ENCODE measurements at places on chromosomes 2 and 18.
A peak's percentile ranks its signal among the peaks of the same experiment; 100 is the strongest.

- no peak for DNase-seq
Observed at GRCh38 chr2:72561621-72562318, 264.1 kb downstream of the EXOC6B start.

- DNase-seq: no peak
Observed at GRCh38 chr2:151757861-151758260, 23.6 kb upstream of the NEB start.

- no peak for DNase-seq
Observed at GRCh38 chr2:240213226-240213475, 72.7 kb upstream of the OTOS start.

DNA sequence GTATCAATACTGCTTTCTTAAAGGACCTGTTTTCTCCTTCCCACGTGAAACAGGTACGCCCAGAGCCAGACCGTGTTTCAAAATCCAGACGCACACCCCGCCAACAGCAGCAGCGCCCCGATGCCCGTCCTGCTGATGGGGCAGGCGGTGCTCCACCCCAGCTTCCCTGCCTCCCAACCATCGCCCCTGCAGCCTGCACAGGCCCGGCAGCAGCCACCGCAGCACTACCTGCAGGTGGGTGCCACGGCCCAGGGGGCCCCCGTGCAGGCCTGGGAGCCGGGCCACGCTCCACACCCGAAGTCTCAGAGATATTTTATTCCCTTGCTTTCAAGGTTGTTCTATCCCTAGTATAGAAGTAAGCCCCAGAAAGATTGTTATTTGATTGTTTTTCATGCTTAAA is 8.8 kb upstream of the RPL31 start:
- DNase-seq: no peak

DNA sequence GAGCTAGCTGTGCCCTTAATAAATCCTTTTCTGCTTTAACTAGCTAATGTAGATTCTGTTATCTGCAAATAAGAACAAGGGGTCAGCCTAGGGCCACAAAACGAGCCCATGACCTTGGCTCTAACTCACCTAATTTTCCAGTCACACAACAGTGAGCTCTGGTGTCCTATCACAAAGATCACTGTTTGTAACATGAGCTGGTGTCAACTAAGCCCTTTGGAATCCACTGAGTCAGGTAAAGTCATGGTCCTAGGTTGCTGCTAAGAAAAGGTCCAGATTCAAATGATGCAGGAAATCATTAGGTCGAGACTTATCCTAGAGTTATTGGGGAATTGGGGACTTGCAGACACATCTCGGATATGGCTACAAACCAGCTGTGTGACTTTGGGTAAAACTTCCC is 49.9 kb downstream of the ST8SIA5 start:
- DNase-seq: no peak

- DNase-seq: no peak
Observed at GRCh38 chr2:66301022-66301766, 133.7 kb upstream of the MEIS1 start.

DNA sequence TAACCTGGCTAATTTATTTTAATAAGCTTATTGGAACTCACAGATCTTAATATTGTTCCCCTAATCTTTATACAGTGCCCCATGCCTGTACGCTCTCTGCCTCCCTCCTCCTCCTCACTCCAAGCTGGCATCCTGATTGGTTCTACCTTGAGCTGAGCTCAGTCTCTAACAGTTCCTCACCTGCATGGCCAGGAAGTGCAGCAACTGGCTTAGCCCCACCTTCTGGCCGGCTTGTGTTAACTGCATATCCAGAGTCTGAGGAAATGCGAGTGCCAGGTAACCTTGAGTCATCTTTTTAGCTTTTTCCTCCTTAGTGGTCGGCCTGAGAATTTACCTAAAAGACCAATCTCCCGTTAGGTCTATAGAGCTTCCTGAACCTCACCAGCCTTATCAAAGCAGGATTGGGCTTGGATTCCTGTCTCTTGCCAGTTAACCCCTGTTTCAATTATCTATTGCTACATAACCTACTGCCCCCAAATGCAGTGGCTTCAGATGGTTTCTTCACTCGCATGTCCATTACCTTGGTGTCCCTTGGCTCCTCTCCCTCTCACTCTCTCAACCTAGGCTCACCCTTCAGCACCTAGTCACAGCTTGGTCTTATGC is 89.5 kb upstream of the STK39 start:
- DNase-seq: no peak

- no peak for DNase-seq
Observed at GRCh38 chr2:62222674-62223073, 26.8 kb downstream of the B3GNT2 start.

GRCh38 chr2:120326066-120326465 is 19.9 kb upstream of the INHBB start:
- no peak for DNase-seq

DNA sequence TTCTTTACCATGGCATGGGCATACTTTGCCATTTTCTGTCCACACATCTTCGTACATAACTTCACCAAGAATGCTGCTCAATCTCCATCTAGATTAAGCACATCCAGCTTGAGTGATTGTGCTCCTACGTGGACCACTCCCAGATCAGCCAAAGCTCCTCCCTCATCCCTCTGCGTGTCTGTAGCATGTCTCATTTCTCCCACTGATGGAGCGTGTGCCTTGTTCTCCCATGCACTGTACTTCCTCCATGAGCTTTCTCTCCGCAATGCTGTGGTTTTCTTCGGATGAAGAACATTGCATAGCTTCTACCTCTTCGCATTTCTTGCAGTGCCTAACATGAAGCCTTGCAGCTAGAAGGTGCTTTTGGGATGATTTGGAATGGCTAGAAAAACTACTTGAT is 13.5 kb downstream of the CCL20 start:
- DNase-seq: no peak

DNA sequence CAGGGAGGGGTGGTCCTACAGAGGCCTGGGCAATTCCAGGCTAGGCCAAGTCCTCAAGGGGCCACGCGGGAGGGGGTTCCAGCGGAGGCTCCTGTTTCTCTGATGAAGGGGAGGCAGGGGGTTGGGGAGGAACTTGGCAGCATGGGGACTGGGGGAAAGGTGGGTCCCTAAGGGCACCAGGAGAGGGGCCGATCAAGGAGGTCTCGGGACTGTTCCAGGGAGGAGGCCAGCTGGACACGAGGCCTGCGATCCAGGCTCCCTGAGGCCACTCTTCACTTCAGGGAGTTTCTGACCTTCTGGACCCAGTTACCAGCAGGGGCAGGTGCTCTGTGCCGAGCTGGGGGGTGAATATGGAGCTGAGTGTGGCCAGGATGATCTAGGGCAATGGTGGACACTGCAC is 71.5 kb downstream of the ASB1 start:
- no peak for DNase-seq

DNA sequence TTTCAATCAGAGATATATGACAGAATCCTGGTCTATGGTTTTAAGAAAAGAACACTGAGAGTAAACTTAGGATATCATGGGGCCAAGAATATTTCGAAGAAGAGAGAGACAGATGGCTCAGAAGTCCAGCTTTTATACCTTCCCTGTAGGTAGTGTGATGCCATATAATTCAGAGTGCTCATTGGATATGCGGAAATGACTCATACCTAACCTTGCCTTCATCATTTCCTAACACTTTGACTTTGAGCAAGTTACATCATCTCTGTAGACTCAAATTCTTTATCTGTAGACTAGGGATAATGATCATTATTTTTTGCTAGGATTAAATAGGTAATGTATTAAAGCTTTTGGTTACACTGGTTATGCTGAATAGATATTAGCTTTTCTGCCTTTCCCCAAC is 461.6 kb upstream of the CNTNAP5 start:
- DNase-seq: no peak

- no peak for DNase-seq
Observed at GRCh38 chr2:70596739-70597138, 43.1 kb upstream of the TGFA start.

GRCh38 chr18:22191923-22192322 is 22.5 kb downstream of the GATA6 start:
- no peak for DNase-seq

DNA sequence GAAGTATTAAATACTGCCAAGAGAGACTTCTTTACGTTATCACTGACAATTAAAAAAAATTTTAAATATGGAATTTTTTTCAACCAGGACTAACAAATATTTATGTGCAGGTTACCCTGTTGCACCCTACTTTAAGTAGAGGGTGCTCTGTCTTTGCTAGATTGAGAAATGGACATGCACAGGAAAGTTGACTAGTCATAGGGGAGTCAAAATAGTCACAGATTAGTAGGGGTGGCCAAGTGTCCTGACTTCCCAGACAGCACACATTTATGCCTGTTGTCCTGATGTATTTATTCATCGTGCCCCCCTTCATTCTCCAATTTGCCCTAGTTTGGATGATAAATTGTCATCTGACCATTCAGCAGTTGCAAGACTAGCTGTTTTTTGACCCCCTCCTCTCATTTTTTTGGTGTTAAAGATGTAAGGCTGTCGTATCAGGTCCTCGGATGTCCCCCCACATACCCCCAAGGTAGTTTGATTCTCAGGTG is 20.3 kb downstream of the CAB39 start:
- no peak for DNase-seq

DNA sequence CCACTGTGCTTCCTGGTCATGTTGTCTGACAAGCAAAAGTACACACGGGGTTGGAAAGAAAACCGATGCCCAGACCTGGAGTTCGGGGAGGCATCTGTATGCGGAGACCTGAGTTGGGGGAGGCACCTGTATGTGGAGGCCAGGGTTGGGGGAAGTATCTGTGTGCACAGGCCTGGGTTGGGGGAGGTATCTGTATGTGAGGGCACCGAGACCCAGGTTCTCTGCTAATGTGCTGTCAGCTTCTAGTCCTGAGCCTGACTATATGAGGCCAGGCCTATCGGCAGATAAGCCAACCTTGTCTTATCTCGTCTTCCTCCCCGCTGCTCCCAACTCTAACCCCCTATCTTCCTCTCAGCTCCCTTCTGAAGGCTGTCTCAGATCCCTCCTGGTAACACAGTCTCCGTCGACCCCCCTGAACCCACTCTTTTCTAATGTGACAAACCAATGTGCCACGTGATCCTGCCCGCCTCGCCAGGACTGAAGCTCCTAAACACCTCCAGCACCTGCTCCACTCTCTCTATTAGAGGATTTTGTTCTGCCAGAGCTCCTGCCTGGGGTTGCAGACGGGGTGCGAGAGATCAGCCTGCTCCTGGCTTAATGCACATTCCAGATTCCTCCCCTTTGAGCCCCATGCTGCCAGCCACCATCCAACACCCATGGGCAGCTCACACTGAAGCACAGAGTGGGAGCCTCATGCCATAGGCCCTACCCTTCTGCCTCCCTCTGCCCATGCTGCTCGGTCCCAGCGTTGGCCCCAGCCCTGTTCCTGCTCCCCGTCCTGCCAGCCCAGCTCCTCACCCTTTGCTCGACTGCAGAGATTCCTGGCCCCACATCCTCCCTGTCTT is 188.4 kb downstream of the SH3BP4 start:
- no peak for DNase-seq

- DNase-seq: no peak
Observed at GRCh38 chr18:50848991-50849390, 29.2 kb upstream of the MRO start.

- DNase-seq: no peak
Observed at GRCh38 chr2:184921676-184922075, 323.3 kb downstream of the ZNF804A start.

- DNase-seq: peak; percentile 49
Observed at GRCh38 chr18:54269893-54270844, 852 bp downstream of the POLI start.

DNA sequence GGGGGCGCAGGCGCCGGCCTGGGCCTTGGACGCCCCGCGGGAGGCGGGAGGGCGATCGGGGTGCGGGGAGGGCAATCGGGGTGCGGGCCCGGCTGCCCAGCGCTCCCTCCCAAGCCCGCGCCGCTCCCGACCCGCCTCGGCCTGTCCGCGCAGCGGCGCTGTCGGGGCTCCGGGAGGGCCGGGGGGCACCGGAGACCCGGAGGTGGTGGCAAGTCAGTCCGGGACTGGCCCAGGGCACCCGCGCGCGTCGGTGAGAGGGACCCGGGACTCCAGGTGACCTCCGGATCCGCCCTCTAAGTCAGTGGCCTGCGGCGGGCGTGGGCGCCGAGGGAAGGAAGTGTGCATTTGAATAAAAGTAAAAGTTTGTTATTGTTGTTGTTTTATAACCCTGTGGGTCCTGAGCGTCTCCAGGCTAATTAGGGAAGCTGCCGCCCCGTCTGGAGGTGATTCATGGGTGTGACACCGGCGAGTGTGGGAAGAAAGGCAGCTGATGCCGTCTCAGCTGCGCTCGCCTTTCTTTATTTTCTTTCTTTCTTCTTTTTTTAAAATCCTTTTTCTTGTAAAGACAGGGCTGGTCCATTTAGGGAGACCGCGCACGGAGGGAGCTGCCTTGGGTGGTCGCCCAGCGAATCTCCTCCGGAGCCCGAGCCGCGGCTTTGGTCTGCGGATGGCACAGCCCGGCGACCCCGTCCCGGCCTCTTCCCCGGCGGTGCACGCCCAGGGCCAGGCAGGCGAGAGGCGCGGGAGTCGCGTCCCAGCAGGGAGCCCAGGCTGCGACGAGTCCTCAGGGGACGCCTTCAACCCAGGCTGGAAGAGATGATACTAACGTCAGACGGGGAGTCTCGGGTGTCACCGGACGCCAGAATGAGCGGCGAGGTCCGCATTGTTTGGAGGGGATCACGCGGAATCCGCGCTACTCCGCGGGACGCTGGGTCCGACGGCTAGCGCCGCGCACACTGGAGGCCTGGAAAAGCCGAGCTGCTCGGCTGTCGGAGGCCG is 627 bp upstream of the CRACDL start:
- no peak for DNase-seq

DNA sequence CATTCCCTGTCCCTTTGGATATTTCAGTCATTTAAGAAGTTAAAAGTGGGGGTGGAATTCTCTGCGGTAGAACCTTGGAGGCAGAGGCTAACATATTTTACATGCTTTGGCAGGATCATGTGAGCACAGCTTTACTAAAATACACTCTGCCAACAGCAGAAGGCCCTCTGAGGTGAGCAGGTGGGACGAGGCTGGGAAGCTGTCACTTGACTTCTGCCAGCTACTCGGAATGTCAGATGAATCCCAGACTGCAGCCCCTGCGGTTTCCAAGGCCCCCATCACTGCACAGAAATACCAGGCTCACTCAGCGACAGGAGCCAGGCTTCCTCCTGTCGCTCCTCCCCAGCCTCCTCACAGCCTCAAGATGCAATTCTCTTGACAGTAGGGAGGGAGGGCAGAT is 220.9 kb upstream of the REV1 start:
- DNase-seq: no peak

DNA sequence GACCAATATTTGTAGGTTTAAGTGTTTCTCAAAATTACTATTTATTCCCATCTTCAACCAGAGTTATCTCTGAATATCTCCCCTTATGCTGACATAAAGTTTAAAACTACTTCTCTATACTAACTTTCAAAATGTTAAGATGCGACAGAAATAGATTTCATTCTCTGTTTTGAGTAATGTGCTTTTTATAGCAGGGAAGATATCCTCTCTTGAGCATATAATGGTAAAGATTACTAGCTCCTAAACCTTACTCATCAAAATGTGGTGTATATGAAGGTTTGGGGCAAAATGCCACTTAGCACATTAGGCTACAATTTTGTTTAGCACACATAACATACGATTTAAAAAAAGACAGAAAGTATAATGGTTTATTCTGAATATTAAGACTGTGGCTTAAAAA is 54.4 kb downstream of the CWC22 start:
- DNase-seq: no peak

GRCh38 chr2:203763241-203763937 is 57.0 kb downstream of the CD28 start:
- no peak for DNase-seq

All from NCI-H1930 (cell line).